ENCODE measurements at places on chromosomes 16 and 17. TPM values are rescaled to one million over a fixed set of nuclear protein-coding genes. Genes with fewer than 3 reads are reported as not detected.

Gene ZDHHC7
- 82.3 TPM for total RNA-seq

Gene MYO15A
- 1.6 TPM for total RNA-seq

Gene TMEM95
- total RNA-seq, result not detected

Gene TMEM204
- 28.7 TPM for total RNA-seq

Gene HS3ST4
- not detected for total RNA-seq

Gene SGCA
- 18.5 TPM for total RNA-seq

Gene TLCD2
- 14.4 TPM for total RNA-seq

Gene TMEM114
- not detected for total RNA-seq

Gene CASKIN1
- total RNA-seq, result 0.06 TPM

Gene CPHXL2
- not detected for total RNA-seq

Gene TMEM235
- not detected for total RNA-seq

Gene AURKB
- 2.7 TPM for total RNA-seq

Gene SLC9A5
- 4.0 TPM for total RNA-seq

Gene GGT6
- 17.4 TPM for total RNA-seq

Gene ABCC11
- total RNA-seq, result 0.05 TPM

Gene SPPL2C
- not detected for total RNA-seq

Gene HID1
- 32.1 TPM for total RNA-seq

Gene FBXW10B
- 1.5 TPM for total RNA-seq

Gene UBALD2
- 52.7 TPM for total RNA-seq

Gene RNF222
- not detected for total RNA-seq

Gene MT1F
- total RNA-seq, result 14.8 TPM

Gene HS3ST3B1
- 2.9 TPM for total RNA-seq

Gene AOC2
- total RNA-seq, result 2.6 TPM

Gene PDPR
- total RNA-seq, result 26.0 TPM

Gene ANKRD40CL
- not detected for total RNA-seq

Gene OR4D2
- not detected for total RNA-seq

Gene DNASE1L2
- 1.5 TPM for total RNA-seq

Gene WNT3
- 1.7 TPM for total RNA-seq

Gene FN3K
- total RNA-seq, result 17.7 TPM

Gene HOXB7
- total RNA-seq, result 2.4 TPM

Gene KRTAP2-3
- not detected for total RNA-seq

Gene ELMO3
- 14.8 TPM for total RNA-seq

Gene NHLRC4
- 2.0 TPM for total RNA-seq

Gene DLX4
- 1.3 TPM for total RNA-seq

Gene AANAT
- total RNA-seq, result not detected

Gene TRIM47
- total RNA-seq, result 63.8 TPM
